CD8-positive, alpha-beta memory T cell (primary cell): ENCODE measurements at places on chromosomes 3 and 15. TPM values are rescaled to one million over a fixed set of nuclear protein-coding genes. Genes with fewer than 3 reads are reported as not detected.
A peak's percentile ranks its signal among the peaks of the same experiment; 100 is the strongest.

- H3K4me1 ChIP-seq: peaks cover 21% of the 10 kb centered on the region
- no peak overlapping the region for H3K4me3 ChIP-seq
- H3K27ac ChIP-seq: no peak overlapping the region
- no peak for DNase-seq
Measured at GRCh38 chr15:63759752-63760151, 74.0 kb downstream of the HERC1 start.

PPP1R14D gene
- total RNA-seq: not detected

TMEM39A gene
- total RNA-seq: 44.4 TPM

GOLGA8T gene
- not detected for total RNA-seq

- no peaks in the 10 kb centered on the region for H3K27me3 ChIP-seq
- no peaks in the 10 kb centered on the region for H3K4me1 ChIP-seq
- no peaks in the 10 kb centered on the region for H3K36me3 ChIP-seq
- H3K27ac ChIP-seq: no peak overlapping the region
- no peak overlapping the region for H3K4me3 ChIP-seq
- DNase-seq: peak; percentile 5
Measured at GRCh38 chr3:57068437-57069089, 8.1 kb downstream of the SPATA12 start.

- DNase-seq: no peak
- H3K27me3 ChIP-seq: no peaks in the 10 kb centered on the region
- no peak overlapping the region for H3K27ac ChIP-seq
- no peaks in the 10 kb centered on the region for H3K36me3 ChIP-seq
- no peak overlapping the region for H3K4me3 ChIP-seq
Measured at GRCh38 chr3:154112146-154112852, 8.9 kb upstream of the ARHGEF26 start.

GRCh38 chr15:82808634-82809041, 790 bp upstream of the WHAMM start:
- peaks cover 27% of the 10 kb centered on the region for H3K4me1 ChIP-seq
- H3K27me3 ChIP-seq: no peaks in the 10 kb centered on the region
- peak overlapping the region; percentile 91 for H3K27ac ChIP-seq
- no peaks in the 10 kb centered on the region for H3K36me3 ChIP-seq
- peak overlapping the region; percentile 68 for H3K4me3 ChIP-seq
- DNase-seq: no peak

DNA sequence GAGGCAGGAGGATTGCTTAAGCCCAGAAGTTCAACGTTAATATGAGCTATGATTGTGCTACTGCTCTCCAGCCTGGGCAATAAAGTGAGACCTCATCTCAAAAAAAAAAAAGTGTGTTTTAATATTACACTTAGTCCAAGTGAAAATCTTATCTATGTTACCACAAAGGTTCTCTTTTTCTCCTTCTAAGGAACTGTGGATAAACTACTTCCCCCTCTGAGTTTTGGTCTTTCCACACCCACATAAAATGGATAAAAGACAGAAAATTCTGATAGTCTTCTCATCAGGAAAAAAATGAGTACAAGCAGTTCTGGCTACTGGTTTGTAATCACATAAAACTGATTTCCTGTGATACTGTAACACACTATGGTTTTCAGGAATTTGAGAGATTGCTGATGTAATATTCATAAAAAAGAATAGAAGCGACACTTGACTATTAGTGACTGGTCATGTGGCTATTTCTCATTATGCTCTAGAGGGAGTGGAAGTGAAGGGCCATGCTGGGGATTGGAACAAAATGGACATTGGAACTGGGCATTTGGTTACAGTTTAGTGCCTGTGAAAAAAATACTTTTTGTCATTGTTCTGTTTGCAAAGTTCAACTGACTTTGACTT, 68.2 kb downstream of the RYR3 start:
- no peak for DNase-seq
- no peaks in the 10 kb centered on the region for H3K27me3 ChIP-seq
- no peak overlapping the region for H3K4me3 ChIP-seq
- no peaks in the 10 kb centered on the region for H3K4me1 ChIP-seq
- no peaks in the 10 kb centered on the region for H3K36me3 ChIP-seq

GRCh38 chr3:140443806-140444205, 234.1 kb upstream of the TRIM42 start:
- no peaks in the 10 kb centered on the region for H3K36me3 ChIP-seq
- no peak for DNase-seq
- H3K27me3 ChIP-seq: no peaks in the 10 kb centered on the region
- no peak overlapping the region for H3K27ac ChIP-seq

- DNase-seq: no peak
- no peaks in the 10 kb centered on the region for H3K27me3 ChIP-seq
- H3K27ac ChIP-seq: peak overlapping the region; percentile 92
- peaks cover 31% of the 10 kb centered on the region for H3K36me3 ChIP-seq
Measured at GRCh38 chr3:49120096-49120437, 556 bp downstream of the USP19 start.

MASP1 gene
- not detected for total RNA-seq

GRCh38 chr3:50428007-50428633, 68.8 kb upstream of the TMEM115 start:
- peak; percentile 31 for DNase-seq
- no peak overlapping the region for H3K27ac ChIP-seq
- no peaks in the 10 kb centered on the region for H3K36me3 ChIP-seq
- no peaks in the 10 kb centered on the region for H3K27me3 ChIP-seq

- H3K4me3 ChIP-seq: no peak overlapping the region
- no peaks in the 10 kb centered on the region for H3K27me3 ChIP-seq
- no peak for DNase-seq
- H3K27ac ChIP-seq: no peak overlapping the region
- no peaks in the 10 kb centered on the region for H3K36me3 ChIP-seq
- peaks cover 4% of the 10 kb centered on the region for H3K4me1 ChIP-seq
Measured at GRCh38 chr3:188059351-188059750, 94.6 kb upstream of the LPP start.

DNA sequence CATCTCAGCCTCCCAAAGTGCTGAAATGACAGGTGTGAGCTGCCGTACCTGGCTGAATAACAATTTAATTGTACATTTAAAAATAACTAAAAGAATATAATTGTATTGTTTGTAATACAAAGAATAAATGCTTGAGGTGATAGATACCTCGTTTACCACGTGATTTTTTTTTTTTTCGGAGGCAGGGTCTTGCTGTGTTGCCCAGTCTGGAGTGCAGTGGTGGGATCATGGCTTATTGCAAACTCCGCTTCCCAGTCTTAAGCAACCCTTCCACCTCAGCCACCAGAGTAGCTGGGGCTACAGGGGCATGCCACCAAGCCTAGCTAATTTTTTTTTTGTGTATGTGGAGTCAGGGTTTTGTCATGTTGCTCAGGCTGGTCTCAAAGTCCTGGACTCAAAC, 15.8 kb downstream of the MFN1 start:
- no peak overlapping the region for H3K4me3 ChIP-seq
- no peak for DNase-seq
- H3K27ac ChIP-seq: no peak overlapping the region
- peaks cover 8% of the 10 kb centered on the region for H3K36me3 ChIP-seq
- H3K27me3 ChIP-seq: no peaks in the 10 kb centered on the region

GRCh38 chr3:42493126-42493797, 9.2 kb upstream of the VIPR1 start:
- H3K27me3 ChIP-seq: no peaks in the 10 kb centered on the region
- no peak for DNase-seq
- no peak overlapping the region for H3K27ac ChIP-seq
- no peaks in the 10 kb centered on the region for H3K4me1 ChIP-seq
- no peaks in the 10 kb centered on the region for H3K36me3 ChIP-seq

GRCh38 chr3:67637255-67637900, 17.0 kb downstream of the SUCLG2 start:
- H3K4me1 ChIP-seq: peaks cover 39% of the 10 kb centered on the region
- no peaks in the 10 kb centered on the region for H3K36me3 ChIP-seq

IL5RA gene
- total RNA-seq: 0.70 TPM

GUCA1C gene
- not detected for total RNA-seq

GRCh38 chr15:44545913-44546802, 9.2 kb downstream of the EIF3J start:
- H3K27me3 ChIP-seq: no peaks in the 10 kb centered on the region
- H3K4me1 ChIP-seq: peaks cover 36% of the 10 kb centered on the region
- no peak for DNase-seq
- H3K36me3 ChIP-seq: peaks cover 3% of the 10 kb centered on the region
- no peak overlapping the region for H3K27ac ChIP-seq

EPHA6 gene
- not detected for total RNA-seq

DNA sequence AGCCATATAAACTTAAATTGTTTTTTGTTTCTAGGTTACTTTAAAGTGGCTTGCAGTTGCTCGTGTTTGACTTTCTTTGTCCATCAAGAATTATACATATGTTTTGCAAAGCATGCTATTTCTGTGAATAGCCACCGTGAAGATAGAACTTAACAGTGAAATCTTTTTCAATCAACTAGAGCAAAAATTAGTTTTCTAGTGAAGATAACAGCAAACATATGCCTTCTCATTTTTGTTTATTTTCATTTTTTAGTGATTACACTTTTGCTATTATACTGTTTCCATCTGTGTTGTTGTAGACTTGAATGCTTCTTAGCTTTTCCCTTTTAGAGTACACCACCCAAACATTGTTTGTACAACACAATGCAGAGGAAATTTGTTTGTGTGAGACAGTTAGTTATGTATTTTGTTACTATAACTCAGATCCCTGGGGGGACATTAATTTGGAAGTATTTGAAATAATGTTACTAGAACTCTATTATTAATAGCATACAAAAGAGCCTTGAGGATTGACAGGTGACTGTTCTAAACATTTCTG, 62.8 kb downstream of the CRYBG3 start:
- H3K27me3 ChIP-seq: no peaks in the 10 kb centered on the region
- no peak for DNase-seq
- no peak overlapping the region for H3K4me3 ChIP-seq
- H3K36me3 ChIP-seq: no peaks in the 10 kb centered on the region
- H3K27ac ChIP-seq: no peak overlapping the region

DNA sequence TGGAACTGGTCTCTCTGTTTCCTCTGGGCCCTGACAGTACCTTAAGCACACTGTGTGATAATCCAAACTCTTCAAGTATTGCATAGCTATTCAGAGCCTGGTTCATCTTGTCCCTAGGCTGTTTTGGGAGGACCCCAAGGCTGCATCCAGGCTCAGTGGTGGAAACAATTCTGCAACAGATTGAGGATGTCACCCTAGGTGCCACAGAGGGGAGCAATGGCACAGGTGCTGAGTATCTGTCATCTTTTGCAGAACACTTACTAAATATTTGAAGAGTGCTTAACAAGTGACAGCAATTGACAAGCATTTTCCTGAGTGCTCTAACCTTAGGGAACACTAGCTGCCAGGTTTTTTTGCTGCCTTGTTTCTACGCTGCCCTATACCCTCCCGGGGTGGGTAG, 27.8 kb downstream of the STARD5 start:
- peak overlapping the region; percentile 61 for H3K27ac ChIP-seq
- no peak for DNase-seq
- peaks cover 32% of the 10 kb centered on the region for H3K36me3 ChIP-seq
- H3K4me3 ChIP-seq: peak overlapping the region; percentile 89
- H3K27me3 ChIP-seq: no peaks in the 10 kb centered on the region

DNA sequence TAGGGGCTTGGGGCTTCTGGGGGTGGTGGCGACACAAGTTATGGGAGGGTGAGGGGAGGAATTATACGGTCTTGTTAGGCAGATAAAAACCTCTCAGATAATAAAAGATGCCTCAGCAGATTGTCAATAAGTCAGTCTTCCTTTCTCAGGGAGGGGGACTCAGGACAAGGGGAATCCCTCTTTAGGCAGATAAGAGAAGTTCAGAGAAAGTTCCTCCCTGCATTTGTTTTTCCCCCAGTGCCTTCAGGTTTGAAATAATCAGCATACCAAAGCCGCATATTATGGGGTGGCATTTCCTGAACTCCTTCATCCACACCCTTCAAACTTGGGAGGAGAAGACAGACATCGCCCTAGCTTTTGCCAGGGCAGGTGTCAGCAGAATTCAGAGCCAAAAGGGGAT, 8.5 kb downstream of the PPCDC start:
- H3K27ac ChIP-seq: no peak overlapping the region
- H3K27me3 ChIP-seq: no peaks in the 10 kb centered on the region
- DNase-seq: no peak
- peaks cover 4% of the 10 kb centered on the region for H3K4me1 ChIP-seq

DNA sequence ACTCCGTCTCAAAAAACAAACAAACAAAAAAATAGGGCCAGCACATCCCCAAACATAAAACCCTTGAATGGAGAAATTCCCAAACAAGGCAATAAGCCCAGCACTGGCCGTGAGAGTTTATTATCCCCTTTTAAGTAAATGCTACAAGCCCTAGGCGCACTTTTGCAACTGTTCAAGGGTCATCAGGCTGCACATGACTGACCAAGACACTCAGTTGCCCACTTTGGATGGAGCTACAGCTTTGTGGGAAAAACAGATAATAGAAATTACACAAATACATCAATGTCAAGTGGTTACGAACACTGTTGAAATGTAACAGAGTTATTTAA, 33.7 kb upstream of the ZNF445 start:
- H3K36me3 ChIP-seq: no peaks in the 10 kb centered on the region
- peak overlapping the region; percentile 84 for H3K27ac ChIP-seq
- H3K4me3 ChIP-seq: peak overlapping the region; percentile 82
- no peaks in the 10 kb centered on the region for H3K27me3 ChIP-seq

DNA sequence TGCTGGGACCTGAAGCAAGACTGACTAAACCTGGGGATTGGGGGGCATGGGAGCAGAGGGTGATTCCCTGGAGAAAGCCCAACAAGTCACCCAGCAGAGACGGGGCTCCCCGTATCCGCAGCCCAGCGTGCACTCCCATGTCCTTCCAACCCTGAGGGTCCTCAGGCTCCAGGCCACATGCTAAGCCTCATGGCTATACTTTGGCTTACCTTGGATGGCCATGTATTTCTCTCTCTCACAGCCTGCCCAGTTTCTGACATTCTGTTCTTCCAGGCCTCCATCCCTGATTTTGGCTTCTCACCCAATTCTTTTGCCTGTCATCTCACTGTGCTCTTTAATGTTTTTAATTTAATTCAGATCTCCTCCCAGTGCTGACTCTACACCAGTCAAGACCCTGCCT, 126.8 kb upstream of the CTDSPL start:
- DNase-seq: no peak
- no peak overlapping the region for H3K27ac ChIP-seq
- no peaks in the 10 kb centered on the region for H3K27me3 ChIP-seq

- DNase-seq: no peak
- no peak overlapping the region for H3K27ac ChIP-seq
- H3K4me1 ChIP-seq: peaks cover 10% of the 10 kb centered on the region
- no peaks in the 10 kb centered on the region for H3K36me3 ChIP-seq
- H3K27me3 ChIP-seq: no peaks in the 10 kb centered on the region
Measured at GRCh38 chr3:183427196-183427875, 1.1 kb downstream of the MCF2L2 start.

PRRT3 gene
- total RNA-seq: 12.3 TPM

STAB1 gene
- total RNA-seq: 9.7 TPM

PCOLCE2 gene
- total RNA-seq: not detected

- no peaks in the 10 kb centered on the region for H3K36me3 ChIP-seq
- no peak overlapping the region for H3K27ac ChIP-seq
- DNase-seq: no peak
- H3K4me3 ChIP-seq: no peak overlapping the region
- H3K27me3 ChIP-seq: no peaks in the 10 kb centered on the region
Measured at GRCh38 chr3:102179326-102180177, 255.3 kb upstream of the ZPLD1 start.

GRCh38 chr3:109977897-109978296, 640.6 kb upstream of the DPPA4 start:
- H3K27ac ChIP-seq: no peak overlapping the region
- H3K4me3 ChIP-seq: no peak overlapping the region
- DNase-seq: no peak
- no peaks in the 10 kb centered on the region for H3K4me1 ChIP-seq
- H3K27me3 ChIP-seq: no peaks in the 10 kb centered on the region

BUB1B gene
- 50.3 TPM for total RNA-seq

- H3K36me3 ChIP-seq: no peaks in the 10 kb centered on the region
- H3K27ac ChIP-seq: peak overlapping the region; percentile 32
- no peak overlapping the region for H3K4me3 ChIP-seq
Measured at GRCh38 chr15:40106203-40107161, 2.2 kb downstream of the BMF start.
